ENCODE measurements at places on chromosomes 5 and 9.
A peak's percentile ranks its signal among the peaks of the same experiment; 100 is the strongest.

DNA sequence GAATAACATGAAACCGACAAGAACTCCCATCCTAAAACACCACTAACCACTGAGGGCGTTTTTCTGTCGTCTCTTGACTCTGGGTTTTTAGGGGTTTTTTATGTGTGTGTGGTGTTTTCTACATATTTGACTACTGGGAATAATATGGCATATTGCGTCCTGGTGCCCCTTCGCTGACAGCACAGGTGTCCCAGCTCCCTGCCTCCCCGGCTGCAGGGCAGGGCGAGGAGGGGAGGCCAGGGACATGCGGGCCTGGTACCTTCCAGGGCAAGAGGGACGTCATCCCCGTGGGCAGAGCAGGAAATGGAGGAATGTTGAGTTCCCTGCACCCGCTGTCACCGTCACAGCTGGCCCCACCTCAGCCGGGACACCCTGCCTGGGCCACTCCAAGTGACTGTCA is 34.8 kb downstream of the VAV2 start:
- DNase-seq = no peak

DNA sequence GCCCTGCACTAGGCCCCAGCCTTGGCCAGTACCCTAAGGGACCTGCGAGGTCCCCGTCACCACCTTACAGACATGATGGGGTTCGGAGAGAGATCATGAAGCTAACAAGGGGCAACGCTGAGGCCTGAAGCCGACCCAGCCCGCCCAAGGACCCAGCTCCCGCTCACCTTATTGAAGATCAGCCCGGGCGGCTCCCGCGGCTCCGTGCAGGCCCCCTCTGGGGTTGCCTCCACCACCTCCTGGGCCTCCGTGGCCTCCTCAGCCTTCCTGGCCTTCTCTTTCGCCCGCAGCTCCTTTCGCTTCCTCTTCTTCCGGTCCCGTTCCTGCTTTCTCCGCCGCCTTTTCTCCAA is 3.6 kb downstream of the SURF6 start:
- DNase-seq = no peak

GRCh38 chr9:85163415-85163814 is 493.9 kb downstream of the NTRK2 start:
- DNase-seq = no peak

- no peak for DNase-seq
Observed at GRCh38 chr9:100515578-100516494, 42.9 kb downstream of the TMEFF1 start.

DNA sequence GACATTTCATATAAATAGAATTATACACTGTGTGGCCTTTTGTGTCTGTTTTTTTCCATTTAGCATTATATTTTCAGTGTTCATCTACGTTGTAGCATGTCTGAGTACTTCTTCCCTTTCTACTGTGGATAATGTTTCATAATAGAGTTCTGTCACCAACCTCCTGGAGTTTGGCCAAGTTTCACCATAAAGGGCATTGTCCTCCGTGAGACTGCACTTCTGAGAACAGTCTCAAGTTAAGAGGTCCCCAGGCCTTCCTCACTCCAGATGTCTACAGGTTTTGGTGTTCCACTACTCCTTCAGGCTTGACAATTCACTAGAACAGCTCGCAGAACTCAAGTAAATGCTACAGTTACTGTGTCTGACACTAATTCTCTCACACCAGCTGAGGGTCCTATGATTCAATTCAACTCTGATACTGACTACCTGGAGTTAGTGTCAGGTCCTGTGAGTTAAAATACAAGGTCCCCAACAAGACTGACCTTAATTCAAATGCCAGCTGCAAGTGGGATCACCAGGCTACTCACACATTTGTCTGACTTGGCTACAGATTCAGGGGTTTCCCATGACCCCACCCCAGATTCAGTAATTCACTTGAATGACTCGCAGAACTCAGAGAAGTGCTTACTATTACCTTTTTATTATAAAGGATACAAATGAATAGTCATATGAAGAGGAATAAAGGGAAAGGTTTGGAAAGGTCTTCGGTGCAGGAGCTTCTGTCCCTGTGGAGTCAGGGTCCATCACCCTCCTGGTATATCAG is 31.1 kb downstream of the SLC35A4 start:
- DNase-seq = peak; percentile 85

GRCh38 chr5:136605638-136606037 is 240.3 kb upstream of the TRPC7 start:
- DNase-seq = no peak

DNA sequence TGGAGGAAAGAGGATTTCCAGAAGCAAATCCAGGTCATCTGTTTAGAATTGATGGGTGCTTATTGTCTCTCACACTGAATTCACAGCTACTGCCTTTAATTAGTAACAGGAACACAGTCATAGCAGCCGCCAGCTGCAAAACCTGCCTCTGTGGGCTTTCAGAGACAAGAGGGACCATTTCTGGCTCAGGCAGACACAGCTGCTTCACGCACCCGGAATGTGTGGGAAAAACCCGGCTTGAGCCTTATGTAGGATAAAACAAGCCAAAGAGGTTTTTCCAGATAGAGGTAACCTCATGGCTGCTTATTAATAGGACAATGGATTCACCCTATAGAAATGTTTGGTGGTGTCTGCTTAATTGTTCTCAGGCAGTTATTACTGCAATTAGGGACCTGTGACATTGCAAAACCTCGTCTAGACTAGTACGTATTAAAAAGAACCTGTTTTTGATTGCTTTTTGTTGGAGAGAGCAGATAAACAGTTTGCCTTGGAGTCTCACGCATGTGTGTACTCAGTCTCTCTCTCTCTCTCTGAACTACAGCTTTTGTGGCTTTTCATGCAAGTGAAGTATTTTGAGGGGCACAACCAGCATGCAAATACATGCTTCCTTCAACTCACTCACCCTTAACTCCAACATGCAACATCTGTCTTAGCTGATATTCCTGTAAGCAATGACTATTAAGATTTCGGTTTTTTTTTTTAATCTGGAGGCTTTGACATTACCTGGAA is 302.7 kb downstream of the PLK2 start:
- no peak for DNase-seq

GRCh38 chr9:70635790-70636189 is 221.3 kb upstream of the KLF9 start:
- no peak for DNase-seq

GRCh38 chr5:1792842-1793266 is 6.8 kb downstream of the MRPL36 start:
- DNase-seq = no peak

DNA sequence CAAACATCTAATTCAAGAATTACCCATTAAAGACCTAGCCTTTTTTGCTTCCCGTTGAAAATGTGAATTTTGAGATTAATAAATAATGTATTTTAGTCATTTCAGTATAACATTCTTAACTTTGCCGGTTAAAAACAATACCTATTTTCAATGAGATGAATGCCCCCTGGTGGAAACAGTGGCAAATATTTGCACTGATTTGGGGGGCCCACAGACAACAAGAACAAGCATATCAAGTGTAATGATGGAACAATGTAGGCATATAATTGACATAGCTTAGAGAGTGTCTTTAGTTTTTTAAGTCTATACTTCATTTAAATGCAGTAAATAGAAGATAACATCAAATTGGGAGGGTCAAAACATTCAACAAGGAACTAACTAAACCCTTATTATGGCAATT is 111.9 kb downstream of the NTRK2 start:
- peak; percentile 34 for DNase-seq

DNA sequence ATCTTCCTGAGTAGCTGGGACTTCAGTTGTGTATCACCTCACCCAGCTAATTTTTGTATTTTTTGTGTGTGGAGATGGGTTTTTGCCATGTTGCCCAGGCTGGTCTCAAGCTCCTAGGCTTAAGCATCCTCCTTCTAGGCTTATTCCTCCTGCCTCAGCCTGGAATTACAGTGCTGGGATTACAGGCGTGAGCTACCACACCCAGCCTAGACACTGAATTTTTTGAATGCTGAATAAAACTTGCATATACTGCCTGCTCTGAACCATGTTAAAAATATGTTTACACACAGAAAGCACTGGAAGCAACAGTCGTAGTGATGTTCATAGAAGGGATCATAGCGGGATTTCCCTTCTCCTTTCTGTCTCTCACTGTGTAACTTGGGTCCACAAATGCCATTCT is 121.3 kb upstream of the ICE1 start:
- no peak for DNase-seq

DNA sequence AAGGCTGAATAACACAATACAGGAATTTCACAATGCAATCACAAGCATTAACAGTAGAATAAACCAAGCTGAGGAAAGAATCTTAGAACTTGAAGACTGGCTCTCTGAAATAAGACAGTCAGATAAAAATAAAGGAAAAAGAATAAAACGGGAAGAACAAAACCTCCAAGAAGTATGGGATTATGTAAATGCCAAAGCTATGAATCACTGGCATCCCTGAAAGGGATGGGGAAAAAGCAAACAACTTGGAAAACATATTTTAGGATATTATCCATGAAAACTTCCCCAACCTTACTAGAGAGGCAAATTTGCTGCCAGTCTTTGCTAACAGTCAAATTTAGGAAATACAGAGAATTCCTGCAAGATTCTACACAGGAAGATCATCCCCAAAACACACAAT is 157.9 kb downstream of the ALDH1A1 start:
- DNase-seq = no peak

GRCh38 chr9:72333709-72334108 is 31.3 kb downstream of the ZFAND5 start:
- no peak for DNase-seq

GRCh38 chr9:127930231-127931091 is at the start of gene PIP5KL1:
Gene PIP5KL1 (minus strand): TSS chr9:127930777. CDS start chr9:127930752, 25 bp downstream.
- peak; percentile 81 for DNase-seq

GRCh38 chr9:17018540-17019196 is 116.2 kb upstream of the CNTLN start:
- DNase-seq = no peak

DNA sequence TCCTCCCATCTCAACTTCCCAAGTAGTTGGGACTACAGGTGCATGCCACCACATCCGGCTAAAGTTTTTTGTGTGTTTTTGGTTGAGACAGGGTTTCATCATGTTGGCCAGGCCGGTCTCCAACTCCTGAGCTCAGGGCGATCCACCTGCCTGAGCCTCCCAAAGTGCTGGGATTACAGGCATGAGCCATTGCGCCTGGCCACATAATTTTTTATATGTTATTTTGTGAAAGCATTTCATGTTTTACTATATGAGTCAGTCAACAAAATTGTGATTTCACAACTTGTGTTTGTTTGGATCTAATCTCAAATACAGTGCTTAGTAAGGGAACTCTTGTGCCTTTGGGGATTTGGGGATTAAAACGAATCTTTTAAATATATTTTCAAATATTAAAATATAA is 20.0 kb upstream of the FAM120AOS start:
- no peak for DNase-seq

GRCh38 chr5:6649186-6649585 is 15.9 kb downstream of the SRD5A1 start:
- DNase-seq = no peak
